Activated CD4-positive, alpha-beta T cell treated with anti-CD3 and anti-CD28 coated beads, Interleukin-2, amount 50 U/mL, for 16 hours (primary cell): ENCODE measurements at places on chromosomes 3 and 15.

DNA sequence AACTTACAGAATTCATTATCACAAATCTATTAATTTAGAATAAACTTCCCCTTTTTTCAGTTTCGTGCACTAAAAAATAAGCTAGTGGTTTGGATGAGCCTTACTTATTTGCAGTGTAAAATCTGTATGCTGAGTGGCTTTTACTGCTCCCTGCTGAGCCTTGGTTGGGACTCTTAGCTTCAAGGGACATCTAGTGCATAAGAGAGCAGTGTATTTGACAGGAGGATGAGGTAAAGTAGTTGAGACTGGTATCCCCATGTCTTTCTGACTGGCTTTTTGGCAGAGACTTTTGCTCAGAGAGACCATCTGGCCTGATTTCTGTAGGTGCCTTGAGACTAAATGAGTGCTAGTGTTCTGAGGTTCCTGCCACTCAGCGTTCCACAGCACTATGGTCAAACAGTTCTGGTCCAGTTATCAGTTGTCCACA is 11.8 kb downstream of the CAPN7 start:
- DNase-seq: no peak

GRCh38 chr3:111434941-111435622 is 106.9 kb upstream of the CD96 start:
- no peak for DNase-seq

DNA sequence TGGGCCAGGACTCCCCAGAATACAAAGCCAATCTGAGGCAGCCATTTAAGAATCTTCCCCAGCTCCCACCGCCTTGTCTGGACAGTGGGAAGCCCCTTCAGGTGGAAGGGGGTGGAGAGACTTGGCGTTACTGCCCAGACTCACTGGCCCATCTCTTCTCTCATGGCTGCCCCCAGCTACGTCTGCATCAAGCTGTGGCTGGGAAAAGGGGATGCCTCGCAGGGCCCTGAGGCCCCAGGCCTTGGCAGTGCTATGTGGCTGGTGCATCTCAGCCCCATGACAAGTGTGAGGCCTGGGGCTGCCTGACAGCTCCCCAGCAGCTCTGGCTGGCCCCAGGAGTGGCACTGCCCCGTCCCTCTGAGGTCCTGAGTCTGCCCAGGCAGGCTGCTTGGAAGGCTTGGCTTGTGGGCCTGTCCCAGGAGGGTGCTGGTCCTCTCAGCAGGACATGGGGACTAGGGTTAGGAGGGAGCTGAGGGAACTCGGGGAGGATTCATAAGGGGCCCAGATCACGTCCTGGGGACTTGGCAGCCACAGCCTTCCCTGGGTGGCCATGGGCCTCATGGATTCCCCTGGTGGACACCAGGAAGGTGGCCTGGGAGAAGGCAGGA is 20.2 kb upstream of the SLC41A3 start:
- DNase-seq: no peak

GRCh38 chr15:80727196-80727595 is 32.1 kb downstream of the ABHD17C start:
- DNase-seq: no peak

- DNase-seq: no peak
These were observed 2.9 kb downstream of the TLE3 start for GRCh38 chr15:70094690-70095311.

DNA sequence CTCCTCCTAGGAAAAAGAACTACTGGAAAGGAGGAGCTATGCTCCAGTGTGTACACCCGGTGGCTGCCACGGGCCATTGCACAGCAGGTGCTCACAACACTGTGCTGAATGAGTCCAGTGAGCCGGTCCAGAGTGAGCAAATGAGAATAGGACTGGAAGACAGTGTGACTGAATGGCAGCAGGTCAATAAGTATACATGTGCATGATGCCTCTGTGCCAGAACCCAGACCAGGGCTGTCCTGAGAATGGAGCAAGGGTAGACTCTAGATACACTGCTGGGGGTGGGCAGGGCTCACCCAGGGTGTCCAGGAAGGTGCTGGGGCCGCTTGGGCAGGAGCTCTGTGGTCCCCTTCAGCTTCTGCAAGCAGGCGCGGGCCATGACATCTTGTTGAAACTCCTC is 8.3 kb downstream of the POLG start:
- DNase-seq: no peak

DNA sequence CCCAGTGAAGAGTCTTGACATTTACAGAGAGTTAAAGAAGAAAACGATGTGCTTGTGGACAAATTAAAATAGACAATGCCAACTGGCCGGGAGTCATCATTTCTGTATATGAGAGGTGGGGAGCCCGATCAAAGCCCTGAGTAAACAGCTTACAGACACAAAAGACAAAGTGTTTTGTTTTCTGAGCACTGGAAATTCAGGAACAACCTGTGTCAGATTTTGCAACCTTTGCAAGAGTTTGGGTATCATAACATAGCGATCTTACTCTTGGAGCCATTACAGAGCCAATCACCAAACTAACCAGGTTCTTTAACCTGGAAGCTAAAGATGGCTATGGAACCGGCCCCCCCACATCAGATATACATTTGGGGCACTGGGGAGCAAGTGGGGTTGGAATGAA is 101.9 kb upstream of the LRIG1 start:
- DNase-seq: no peak

DNA sequence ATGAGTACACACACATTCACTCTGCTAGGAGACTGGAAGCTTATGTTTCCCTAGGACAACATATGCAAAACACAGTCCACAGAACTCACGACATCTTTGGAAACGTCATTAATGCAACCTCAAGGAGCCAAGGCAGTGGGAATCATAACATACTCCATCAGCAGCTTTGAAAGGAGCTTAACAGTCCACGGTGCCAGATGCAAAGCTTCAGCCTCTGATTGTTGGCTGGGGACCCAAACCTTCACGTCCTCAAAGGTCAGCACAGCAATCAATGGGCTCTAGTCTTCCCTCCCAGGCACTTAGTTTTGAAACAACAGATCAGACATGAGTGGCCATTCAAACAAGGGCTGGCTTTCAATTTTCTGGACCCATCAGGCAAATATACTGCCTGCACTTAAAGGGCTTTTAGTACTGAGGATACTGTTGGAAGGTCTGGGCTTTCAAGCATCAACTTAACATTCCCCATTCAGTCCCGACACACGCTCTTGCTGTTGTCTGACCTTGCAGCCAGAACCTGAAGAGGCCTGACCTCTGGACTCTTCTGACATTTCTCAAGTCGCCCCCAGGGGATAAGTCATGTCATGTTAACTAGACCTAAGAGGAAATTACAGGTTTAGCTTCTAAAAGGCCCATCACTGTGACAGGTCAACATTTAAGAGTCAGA is 223.0 kb downstream of the PDZRN3 start:
- DNase-seq: no peak

GRCh38 chr3:41224120-41224806 is 25.0 kb downstream of the CTNNB1 start:
- no peak for DNase-seq

- DNase-seq: no peak
These were observed 1.7 kb downstream of the ATG7 start for GRCh38 chr3:11273891-11274291.

GRCh38 chr3:29440413-29441305 is 159.8 kb downstream of the RBMS3 start:
- DNase-seq: no peak

GRCh38 chr3:42157540-42158538 is 66.7 kb downstream of the TRAK1 start:
- peak; percentile 61 for DNase-seq

- no peak for DNase-seq
These were observed 117.2 kb downstream of the THRB start for GRCh38 chr3:24377218-24377993.

DNA sequence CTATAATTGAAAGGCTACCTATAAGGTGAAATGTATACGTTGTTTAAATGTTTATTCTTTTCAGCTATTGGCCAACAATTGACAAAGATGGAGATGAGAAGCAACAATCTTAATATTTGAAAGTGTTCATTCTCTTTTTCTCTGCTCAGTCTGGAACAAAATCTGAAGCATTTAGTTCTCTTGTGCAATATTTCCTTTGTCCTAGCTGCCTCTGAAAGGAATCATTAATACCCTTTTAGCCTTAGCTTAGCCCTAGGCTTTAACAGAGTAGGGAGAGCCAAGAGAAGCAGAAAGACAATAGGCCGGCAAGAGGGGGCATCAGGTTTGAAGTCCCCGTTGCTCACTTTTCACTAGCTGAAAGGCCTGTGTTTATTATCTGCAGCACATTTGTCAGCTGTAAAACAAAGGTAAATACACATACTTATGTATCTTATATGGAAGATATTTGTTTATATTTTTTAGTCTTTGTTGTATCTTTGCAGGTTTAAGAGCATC is 422.5 kb upstream of the SEMA6D start:
- no peak for DNase-seq

DNA sequence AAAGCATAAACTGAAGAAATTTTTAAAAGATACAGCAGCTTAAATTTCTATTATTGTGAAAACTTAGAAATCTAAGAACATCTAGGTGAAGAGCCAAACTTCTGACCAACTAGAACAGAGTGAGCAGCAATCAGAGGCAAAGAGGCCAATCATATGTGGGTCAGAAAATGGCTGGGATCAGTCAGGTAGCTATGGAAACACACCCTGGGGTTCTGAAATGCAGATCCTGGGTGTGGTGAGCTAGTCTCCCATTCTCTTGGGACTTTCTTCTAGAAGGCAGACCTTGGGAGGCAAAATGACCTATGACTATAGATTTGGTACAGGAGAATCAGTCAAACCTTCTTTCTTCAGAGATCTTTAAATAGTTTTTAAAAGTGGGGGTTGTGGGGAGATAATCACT is 385.8 kb downstream of the TBC1D5 start:
- no peak for DNase-seq

- no peak for DNase-seq
These were observed 98.7 kb downstream of the RAP2B start for GRCh38 chr3:153260681-153261080.

DNA sequence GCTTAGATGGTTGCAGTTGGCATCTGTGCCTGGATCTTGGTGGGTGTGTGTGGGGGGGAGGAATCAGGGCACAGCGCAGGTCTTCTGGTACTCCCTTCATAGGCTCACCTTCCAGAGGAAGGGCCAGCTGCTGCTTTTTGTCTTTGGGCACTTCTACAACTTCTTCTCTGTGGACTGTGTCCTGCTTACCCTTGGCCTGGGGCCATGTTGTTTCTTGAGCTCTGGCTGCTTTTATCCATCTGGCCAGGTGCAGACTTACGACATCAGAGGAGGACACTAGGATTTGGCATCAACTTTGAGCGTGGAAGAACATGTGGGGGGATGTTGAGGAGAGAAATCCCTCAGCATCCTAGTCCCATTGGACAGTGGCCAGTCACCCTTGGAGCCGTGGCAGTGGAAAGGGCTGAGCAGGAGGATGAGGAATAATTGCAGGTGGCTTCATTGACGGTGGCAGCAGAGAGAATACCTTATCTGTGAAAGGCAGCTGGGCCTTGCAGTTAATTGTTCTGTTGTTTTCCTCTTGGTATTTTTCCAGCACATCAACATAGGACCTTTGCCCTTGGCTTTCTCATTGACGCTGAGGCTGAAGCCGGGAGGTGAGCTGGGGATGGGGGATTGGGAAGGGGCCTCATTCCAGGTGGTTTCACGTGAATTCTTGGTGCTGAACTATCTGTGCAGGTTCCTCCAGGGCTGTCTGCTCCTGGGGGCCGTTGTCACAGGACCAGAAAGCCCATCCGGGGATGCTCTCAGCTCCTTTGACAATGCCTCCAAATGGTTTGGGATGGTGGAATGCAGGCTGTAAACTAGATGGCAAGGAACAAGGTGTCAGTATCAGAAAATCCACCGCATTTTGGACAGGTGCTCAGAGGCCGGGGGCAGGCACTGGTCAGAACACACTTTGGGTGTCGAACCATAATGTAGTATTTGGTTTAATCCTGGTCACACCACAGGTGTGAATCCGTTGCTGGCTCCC is 9.7 kb downstream of the EPHB1 start:
- DNase-seq: no peak

DNA sequence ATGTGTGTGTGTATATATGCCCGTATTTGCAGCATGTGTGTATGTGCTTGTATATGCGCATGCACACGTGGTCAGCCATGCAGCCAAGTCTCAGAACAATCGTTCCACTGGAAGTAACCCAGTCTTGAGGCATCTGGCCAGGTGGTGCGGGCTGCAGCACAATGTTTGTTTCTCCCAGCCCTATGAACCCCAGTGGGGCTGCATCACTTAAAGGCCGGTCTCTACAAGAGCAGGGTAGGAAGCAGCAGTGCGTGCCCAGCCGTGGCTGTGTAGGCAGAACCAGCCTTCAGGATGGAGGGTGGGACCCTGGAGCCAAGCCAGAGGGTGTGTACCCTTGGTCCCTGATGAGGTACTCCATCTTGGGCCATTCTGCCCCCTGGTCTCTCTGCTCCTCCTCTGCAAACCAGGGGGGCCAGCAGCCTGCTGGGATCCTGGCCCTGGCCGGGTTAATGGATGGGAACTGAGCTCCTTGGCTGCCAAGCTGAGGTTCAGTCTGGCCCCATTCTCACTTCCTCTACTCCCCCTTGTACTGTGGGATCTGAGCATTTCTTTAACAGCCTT is 11.8 kb downstream of the KLF13 start:
- no peak for DNase-seq

DNA sequence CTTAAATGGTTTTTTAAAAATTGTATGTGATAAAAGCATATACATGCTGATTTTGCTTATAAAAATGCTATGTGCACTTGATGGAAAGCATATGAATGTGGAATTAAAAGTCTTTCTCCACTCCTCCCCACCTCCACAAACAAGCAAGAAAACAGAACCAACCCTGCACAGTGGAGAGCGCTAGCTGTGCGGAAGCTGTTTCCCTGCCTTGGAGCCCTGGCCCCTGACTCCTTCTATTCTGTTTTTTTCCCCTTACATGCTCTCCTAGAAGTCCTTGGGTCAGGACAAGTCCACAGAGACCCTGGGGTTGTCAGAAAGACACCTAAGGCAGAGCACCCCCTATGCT is 64.2 kb downstream of the BOC start:
- no peak for DNase-seq

DNA sequence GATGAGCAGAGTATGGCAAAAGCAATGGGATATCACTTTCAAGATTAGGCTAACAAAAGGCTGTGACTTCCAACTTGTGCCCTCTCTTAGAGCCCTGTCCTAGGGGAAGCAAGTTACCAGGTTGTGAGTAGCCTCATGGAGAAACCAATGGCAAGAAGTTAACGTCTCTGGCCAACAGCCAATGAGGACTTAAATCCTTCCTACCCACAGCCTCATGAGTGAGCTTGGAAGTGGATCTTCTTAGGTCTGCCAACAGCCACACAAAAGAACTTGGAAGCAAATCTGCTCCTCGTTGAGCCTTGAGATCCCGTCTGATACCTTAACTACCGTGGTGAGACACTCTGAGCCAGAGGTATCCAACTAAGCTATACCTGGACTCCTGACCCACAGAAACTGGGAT is 5.7 kb downstream of the NME9 start:
- DNase-seq: no peak

- no peak for DNase-seq
These were observed 5.5 kb downstream of the SSUH2 start for GRCh38 chr3:8638994-8639658.

GRCh38 chr15:31347067-31347975 is 20.7 kb downstream of the KLF13 start:
- peak; percentile 83 for DNase-seq

DNA sequence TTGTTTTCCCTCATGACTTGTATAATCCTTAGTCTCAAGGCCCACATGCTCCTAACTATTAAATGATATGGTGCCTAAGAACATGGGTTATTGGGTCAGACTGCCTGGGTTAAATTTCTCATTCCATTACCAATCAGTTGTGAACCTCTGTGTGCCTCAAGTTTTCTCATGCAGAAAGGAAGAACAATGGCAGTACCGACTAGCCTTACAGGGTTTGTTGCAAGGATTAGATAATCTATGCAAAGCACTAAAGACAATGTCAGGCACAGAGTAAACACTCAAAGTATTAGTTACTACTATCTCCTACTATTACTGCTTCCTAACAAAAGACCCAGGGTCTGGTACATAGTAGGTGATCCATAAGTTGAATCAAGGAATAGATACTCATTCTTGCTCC is 12.2 kb downstream of the ADPGK start:
- no peak for DNase-seq
